ENCODE measurements at places on chromosomes 6 and 20. TPM values are rescaled to one million over a fixed set of nuclear protein-coding genes. Genes with fewer than 3 reads are reported as not detected.

- no peak for DNase-seq
These were observed 94.0 kb downstream of the PLCB1 start for GRCh38 chr20:8226106-8226505.

GRCh38 chr20:21681922-21682318, 23.5 kb upstream of the PAX1 start:
- DNase-seq = no peak

- DNase-seq = no peak
These were observed 20.8 kb upstream of the MLN start for GRCh38 chr6:33824461-33825154.

LGSN gene
- not detected for total RNA-seq

DNA sequence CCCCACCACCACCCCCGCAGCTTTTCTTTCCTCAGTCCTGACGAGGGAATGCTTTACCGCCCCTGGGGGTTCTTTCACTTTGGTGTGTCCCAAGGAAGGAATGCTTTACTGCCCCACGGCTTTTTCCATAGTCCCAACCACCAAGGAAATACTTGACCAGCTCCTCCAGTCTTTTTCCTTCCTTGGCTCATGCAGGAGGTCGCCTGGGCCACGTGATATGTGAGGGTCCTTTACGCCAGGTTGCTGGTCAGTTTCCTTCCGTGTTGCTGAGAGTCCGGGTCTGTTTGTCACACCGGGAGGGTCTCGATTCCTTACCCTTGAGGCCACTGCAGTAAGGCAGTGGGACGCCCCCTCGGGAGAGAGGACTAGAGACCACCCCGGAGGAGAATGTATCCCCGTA, 58.9 kb upstream of the CDH4 start:
- DNase-seq = no peak

CD93 gene
- total RNA-seq = 227 TPM

TFEB gene
- total RNA-seq = 14.3 TPM
